Head of caudate nucleus (tissue), 42 donors: ENCODE measurements at places on chromosomes 5 and 9.

GRCh38 chr5:64690417-64691151 is at the start of gene SHISAL2B:
SHISAL2B (plus strand) TSS chr5:64690503; CDS start chr5:64690624, 121 bp downstream.
- DNase-seq, result no peak

GRCh38 chr9:37775216-37775919 is 9.5 kb downstream of the EXOSC3 start:
- no peak for DNase-seq

- DNase-seq, result no peak
Measured at GRCh38 chr9:80649496-80649895, 1039.9 kb downstream of the TLE1 start.

- no peak for DNase-seq
Measured at GRCh38 chr5:32794086-32794485, 83.0 kb downstream of the NPR3 start.

GRCh38 chr5:2690293-2690692 is 61.2 kb downstream of the IRX2 start:
- no peak for DNase-seq

- DNase-seq, result no peak
Measured at GRCh38 chr9:34246453-34246852, 67.6 kb downstream of the UBAP1 start.

DNA sequence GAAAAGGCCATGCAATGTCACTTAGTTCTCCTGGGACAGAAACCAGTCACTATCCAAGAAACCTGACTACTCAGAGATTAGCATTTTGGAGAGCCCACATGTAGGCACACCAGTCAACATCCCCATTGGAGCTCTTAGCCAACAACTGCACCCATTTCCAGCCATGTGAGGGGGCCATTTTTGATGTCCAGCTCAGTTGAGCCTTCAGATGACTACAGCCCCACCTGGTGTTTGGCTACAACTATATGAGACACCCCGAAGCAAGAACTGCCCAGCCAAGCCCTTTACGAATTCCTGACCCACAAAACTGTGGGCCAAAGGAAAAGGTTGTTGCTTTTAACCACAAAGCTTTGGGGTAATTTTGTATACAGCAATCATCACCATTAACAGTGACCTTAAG is 300.1 kb downstream of the ASTN2 start:
- no peak for DNase-seq

DNA sequence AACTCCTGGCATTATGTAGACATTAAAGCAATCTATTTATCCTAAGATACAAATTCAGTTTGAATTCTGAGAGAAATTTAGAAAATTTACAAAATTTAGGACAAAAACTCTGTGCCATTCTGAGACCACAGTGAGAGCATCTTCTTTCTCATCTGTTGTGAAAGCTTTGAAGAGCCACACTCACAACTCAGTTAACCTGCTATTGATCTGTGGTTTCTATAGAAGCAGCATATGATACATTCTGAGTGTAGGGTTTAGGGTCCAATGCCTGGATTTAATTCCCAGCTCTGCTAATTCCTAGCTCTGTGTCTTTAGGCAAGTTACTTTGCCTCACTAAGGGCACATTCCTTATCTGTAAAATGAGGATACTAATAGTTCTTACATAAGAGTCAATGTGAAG is 21.6 kb downstream of the CAST start:
- DNase-seq, result no peak

GRCh38 chr5:73733219-73733618 is 107.2 kb downstream of the ARHGEF28 start:
- DNase-seq, result no peak

- DNase-seq, result no peak
Measured at GRCh38 chr5:81803812-81804211, 52.9 kb upstream of the SSBP2 start.

DNA sequence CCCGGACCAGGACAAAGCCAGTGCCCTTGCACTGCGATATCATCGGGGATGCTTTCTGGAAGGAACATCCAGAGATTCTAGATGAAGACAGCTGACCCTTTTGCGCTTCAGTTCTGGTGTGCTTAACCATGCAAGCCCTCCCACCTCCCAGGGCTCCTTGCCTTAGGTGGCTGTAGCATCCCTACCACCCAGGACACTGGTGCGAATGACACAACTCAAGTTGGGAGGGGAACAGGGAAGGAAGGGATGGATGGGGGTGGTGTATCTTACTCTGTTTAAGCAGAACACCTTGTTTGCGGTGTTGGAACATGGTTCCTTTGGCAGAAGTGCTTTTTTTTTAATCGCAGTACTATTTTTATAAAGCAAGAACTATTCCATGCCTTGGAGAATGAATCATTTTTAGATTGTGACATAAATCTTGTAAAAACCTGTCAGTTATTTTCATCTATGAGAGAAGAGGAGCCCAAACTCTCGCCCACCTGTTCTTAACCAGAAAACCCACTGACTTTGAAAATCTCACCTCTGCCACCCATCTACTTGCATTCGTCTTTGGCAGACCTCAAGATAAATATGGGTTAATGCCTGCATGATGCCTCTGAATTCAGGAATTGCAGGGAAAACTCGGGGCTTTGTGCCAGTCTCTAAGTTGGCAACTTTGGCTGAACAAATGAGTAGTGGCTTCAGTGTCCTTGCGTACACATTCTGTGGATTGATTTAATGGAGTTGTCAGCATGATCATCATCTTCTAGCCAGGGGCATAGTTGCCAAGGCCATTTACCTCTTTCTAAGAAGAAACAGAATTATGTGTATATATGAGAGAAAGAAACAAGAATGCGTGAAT is 3.9 kb upstream of the LSM11 start:
- DNase-seq, result no peak

DNA sequence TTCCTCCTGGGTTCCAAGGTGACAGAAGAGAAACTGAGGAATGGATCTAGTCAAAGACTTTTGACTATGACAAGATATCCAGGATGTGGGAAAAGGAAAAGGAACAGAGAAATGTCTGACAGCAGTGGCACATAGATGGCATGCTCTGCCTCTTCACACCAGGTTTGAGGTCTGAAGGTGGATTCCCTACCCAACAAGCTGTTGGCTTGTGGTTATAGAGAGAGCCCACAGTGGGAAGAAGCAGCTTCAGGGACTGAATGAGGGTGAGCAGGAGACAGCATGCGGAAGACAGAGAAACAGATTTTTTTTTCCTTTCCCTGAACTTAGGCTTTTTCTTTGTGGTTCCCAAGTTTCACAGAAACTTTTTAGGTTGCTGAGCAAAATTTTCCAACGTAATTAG is 20.6 kb downstream of the IFNW1 start:
- no peak for DNase-seq

DNA sequence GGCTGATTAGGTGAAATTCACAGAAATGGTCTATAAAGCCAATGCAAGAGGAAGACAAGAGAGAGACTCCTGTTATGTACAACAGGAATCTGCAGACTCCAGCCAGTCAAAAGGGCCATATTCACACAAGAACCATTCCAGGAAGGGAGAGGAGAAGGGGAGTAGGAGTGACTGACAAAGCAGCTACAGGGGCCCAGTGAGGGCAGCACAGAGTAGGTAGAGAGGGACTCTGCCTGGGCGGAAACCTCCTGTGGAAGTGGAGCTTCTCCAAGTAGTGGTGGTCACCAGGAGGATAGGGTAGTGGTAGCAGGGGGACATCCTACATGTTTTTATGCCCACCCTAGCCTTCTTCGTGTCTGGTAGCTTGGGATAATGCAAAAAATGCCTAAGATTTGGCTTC is 667.3 kb downstream of the ACTL7B start:
- no peak for DNase-seq

DNA sequence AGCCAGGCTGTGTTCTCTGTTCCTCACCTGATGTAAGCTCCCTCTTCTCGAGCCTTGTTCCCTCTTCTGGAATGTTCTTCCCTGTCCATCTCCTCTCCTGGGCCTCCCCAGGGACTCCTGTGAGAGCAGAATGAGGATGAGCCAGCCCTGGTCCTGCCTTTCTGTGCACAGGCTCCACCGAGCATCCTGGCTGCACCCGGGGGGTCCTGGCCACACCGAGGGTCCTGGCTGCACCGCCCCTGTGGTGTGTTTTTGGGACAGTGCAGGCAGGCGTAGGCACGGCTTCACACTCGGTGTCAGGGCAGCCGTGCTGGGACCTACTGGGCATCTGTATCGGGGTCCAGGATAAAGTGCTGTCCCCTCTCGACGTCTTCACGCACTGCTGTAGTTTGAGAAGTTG is 17.8 kb downstream of the FBXW5 start:
- no peak for DNase-seq

DNA sequence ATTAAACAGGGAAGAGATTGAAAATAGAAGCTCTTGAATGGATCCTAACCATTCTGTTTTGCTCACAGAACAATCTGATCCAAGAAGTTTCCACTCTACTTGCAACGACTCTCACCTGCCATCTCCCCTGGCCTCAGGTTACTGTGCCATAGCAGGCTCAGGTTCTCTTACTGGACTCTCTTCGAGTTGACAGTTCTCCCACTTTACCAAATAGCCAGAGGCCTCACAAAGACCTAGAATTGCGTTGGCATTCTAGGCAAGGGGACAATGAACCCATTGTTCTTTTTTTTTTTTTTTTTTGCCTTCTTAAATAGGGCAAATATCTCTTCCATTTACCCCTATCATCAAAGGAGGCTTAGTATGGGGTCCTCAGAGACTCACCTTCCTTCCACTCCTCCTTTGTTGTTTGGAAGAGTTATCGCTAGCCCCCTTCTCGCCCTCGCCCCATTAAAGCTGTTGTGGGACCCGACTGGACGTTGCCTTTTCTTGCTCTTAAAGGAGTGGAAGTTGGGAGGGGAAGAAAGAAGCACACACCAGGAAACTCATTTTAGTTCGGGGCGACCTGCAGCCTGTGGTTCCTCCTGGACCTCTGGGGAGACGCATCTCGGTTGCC is 688 bp upstream of the PLPPR1 start:
- no peak for DNase-seq

DNA sequence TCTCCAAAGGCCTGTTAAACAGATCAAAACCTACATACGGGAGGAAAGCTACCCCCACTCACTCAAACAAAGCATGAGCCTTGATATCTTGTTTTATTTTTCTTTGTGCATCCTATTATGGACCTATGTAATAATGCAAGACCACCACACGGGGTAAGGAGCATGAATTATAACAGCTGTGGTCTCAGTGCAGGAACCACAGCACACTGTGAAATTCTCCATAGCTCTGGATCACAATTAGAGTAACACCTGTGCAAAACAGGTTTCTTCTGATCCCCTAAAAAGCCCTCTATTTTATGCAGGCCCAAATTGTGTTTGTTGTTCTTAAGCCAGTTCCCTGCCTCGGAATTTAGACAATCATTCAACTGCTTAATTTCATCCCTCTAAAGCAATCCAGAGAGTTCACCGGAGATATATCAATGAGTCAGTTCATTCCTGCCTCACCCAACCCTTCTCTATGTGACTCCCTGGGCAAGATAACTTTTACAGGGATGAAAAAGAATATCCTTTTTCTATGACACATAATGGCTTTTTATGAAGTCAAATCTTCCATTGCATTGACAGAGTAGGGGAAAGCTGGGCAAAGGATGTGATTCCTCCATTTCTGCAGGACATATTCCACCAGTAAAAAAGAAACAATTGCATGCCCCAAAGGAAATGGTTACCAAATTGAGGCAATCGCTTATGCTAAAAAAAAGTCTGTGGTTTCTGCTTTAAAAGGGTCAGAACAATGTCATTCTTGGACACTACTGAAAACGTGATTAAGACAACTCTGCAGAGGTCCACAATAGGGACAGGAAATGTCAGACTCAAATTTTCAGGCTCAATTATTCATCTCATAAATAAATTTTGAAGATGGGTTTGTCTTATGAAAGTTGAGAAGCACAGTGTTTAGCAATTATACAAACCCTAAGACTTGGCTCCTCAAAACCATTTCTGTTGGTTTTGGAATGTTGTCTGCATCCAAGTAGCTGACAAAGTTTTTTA is 41.6 kb upstream of the FST start:
- DNase-seq, result no peak

GRCh38 chr5:170330568-170331054 is 33.0 kb upstream of the LCP2 start:
- DNase-seq, result no peak

GRCh38 chr9:15498246-15498995 is 12.3 kb downstream of the PSIP1 start:
- DNase-seq, result no peak

DNA sequence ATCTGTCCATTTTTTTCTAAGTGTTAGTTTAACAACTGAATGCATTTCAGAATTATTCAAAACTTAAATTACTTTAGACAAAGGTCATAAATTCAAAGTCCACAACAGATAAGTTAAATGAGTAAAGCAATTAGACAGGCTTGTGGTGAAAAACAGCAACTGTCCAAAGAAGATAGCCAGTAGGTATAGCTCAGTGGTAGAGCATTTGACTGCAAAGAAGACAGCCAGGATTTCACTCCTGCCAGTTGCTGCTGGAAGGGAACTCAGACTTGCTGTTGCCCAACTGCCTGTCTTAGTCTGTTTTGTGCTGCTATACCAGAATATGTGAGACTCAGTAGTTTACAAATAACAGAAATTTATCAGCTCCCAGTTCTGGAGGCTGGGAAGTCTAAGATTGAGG is 10.0 kb downstream of the FANCC start:
- no peak for DNase-seq

DNA sequence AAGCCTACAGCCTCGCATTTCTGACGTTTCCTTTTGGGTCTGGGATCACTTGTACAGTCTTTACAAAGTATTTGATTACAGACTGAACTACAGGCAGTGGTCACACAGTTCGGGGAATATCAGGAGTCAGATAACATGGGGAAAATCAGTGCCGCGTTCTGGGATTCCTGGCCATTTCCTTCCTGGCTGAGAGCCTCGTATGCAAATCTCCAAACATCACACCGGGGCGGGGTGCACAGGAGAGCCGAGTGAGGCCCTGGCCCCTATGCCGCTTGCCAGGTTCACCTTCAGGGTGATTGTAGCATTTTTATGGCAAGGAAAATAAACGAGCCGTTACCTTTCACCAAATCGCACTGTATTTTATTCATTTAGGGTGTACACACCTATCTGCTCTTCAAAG is 29.6 kb upstream of the SLC9A3 start:
- DNase-seq, result peak; percentile 15

DNA sequence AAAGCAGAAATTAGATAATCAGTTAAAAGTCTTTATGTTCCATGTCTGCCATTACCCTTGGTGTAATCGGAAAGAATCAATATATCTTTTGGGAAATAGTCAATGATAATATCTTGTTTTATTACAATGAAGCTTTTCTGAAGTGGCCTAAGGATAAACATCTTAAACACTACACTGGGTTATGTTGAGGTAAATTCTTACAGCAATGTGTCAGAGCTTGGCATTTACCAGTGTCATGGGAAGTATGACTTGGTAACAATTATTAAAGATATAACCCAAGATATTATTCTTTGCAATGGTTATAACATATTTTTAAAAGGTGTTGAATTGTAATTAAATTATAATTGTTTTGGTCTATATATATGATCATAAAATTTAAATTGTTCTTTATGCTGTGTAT is 84.7 kb downstream of the CFAP95 start:
- DNase-seq, result no peak
